ENCODE measurements at places on chromosomes 1 and 21.

- no peak for DNase-seq
These were observed 873 bp upstream of the PI4KB start for GRCh38 chr1:151327903-151328674.

DNA sequence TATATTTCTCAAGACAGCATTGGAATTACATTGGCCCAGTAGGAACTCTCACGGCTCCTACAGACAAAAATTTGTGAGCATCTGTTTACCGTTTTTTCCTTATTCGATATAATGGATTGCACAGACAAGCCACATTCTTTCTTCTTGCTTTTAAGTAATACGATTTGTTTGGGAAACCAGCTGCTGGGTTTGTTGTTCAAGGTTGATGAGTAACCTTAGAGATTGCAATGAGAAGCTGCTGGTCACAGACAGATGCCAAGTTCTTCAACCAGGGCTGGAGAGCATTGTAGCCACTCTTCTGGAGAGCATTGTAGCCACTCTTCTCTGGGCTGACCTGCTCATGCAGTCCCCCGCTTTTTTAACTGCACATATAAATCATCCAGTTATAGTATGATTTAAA is 1.4 kb upstream of the MIA3 start:
- peak; percentile 70 for DNase-seq

- no peak for DNase-seq
These were observed 10.1 kb downstream of the GABPA start for GRCh38 chr21:25744854-25745253.

GRCh38 chr21:26157801-26158200 is 12.8 kb downstream of the APP start:
- no peak for DNase-seq

- no peak for DNase-seq
These were observed 116.1 kb upstream of the DPT start for GRCh38 chr1:168845140-168845539.

GRCh38 chr1:91872559-91873081 is 13.3 kb downstream of the TGFBR3 start:
- peak; percentile 32 for DNase-seq

DNA sequence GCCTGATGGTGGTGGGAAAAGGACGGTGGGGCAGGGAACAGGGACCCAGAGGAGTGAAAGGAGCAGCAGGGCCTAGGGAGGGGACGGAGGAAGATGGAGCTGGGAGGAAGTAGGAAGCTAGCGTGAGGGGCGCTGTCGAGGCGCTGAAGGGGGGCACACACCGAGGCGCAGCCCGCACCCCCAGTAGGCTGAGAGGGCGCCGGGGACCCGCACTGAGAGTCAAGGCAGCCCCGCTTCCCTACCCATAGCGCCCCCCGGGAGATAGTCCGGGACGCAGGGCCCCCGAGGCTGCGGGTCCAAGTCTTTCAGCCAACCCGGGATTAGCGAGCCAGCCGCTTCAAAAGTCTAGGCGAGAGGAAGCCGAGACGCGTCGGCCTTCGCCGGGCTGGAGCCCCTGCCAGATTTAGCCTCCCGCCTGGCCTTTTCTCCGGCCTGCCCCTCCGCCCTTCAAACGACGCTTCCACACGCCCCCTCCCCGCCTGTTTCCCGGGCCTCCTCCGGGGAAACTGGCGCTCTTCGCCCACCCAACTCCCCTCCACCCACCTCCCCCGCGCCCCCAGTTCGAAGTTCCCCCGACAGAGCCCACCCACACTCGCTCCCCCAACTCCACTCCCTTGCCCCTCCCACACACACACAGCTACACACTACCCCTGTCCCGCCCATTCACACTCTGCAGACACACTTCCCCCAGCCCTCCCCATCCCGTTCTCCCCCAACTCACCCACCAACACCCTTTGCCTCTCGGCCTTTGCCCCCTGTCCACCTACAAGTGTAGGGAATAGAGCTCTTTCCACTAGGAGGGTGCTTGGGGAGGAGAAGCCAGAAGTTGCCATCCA is 7.8 kb upstream of the PROX1 start:
- no peak for DNase-seq

DNA sequence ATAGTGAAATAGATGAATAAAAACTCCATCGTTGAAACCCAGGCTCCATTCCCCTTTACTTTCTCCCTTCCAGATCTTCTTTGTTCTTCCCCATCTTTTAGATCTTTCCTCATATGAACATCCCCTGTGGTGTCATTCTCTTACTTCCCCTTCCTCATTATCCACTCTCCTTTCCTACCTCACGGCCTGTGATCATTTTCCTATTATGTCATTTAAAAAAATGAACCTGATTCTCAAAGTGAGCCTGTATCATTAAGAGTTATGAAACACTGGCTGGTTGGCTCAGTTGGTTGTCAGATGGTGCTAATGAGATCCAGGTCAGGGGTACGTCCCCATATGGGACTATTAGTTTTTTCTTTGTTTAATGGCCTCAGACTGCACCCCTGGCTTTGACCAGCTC is 38.3 kb downstream of the TCEANC2 start:
- no peak for DNase-seq

GRCh38 chr1:87450136-87450535 is 121.5 kb downstream of the LMO4 start:
- DNase-seq, result no peak

GRCh38 chr1:212549503-212550017 is 59.0 kb upstream of the ATF3 start:
- no peak for DNase-seq

DNA sequence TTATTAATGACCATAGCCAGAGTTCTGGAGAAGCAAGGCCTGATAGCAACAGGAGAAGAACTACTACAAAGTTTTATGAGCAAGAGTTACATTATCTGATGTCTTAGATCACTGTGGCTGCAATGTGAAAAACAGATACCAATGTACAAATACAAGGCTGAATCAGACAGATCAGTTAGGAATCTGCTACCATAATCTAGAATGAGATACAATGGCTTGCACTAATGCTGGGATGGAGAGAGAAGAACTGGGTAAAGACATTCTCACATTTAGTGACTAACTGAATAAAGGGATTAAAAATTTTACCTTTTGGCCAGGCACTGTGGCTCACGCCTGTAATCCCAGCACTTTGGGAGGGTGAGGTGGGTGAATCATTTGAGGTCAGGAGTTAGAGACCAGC is 41.3 kb downstream of the ARID4B start:
- DNase-seq, result peak; percentile 25

GRCh38 chr1:24111996-24112779 is at the start of gene MYOM3:
TSS of gene MYOM3 (minus strand) at chr1:24112135. CDS start at chr1:24108636, 3,499 bp downstream.
- peak; percentile 70 for DNase-seq

- no peak for DNase-seq
These were observed 16.0 kb downstream of the TNFSF4 start for GRCh38 chr1:173191011-173191705.

DNA sequence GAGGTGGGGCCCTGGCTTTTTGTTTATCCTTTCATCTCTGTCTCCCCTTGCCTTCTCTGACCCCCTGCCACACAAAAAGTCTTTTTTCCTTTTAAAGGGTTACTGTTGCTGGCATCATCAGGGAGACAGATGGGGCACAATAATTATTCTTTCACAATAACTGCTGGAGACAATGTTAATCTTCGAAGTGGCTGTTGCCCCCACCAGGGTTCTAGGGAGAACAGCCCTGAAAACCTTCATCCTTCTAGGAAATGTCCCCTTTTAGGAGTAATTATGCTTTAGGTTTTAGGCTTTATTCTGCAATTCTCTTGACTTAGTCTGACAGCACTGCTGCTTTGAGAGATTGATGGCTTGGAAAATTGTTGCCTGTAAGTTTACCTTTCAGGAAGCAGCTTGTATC is 150.0 kb downstream of the NOS1AP start:
- no peak for DNase-seq

GRCh38 chr1:211327346-211327921 is 801 bp downstream of the TRAF5 start:
- peak; percentile 65 for DNase-seq

DNA sequence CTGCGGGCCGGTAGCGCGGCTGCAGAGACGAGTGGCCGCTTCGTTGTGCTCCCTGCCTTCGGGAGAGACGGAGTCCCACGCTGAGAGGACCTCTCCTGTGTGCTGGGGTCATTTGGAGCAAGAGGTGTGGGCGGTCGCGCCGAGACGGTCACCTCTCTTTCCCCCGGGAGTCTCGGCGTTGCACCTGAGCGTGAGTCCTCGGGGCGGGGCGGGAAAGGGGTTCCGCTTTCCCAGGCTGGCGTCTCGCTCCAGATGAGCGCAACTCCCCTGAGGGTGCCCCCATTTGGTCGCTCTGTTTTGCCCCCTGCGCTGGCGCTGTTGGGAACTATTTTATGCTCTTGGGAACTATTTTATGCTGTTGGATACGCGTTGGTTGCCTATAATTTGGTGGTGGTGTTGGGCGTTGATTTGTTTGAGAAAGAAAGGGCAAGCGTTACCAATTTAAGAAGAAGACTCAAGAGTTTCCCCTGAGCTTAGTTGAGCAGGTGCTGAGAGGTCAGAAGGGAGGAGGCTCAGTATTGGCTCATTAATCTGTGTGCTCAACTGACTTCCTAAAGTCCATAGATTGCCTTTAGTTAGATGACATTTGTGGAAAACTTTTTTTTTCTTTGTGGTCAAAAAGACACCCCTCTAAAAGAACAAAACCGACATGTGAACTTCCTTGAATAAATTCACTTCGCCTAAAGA is 683 bp downstream of the LRRC8B start:
- peak; percentile 11 for DNase-seq

- DNase-seq, result no peak
These were observed 156.3 kb upstream of the C1orf174 start for GRCh38 chr1:4056422-4056821.

DNA sequence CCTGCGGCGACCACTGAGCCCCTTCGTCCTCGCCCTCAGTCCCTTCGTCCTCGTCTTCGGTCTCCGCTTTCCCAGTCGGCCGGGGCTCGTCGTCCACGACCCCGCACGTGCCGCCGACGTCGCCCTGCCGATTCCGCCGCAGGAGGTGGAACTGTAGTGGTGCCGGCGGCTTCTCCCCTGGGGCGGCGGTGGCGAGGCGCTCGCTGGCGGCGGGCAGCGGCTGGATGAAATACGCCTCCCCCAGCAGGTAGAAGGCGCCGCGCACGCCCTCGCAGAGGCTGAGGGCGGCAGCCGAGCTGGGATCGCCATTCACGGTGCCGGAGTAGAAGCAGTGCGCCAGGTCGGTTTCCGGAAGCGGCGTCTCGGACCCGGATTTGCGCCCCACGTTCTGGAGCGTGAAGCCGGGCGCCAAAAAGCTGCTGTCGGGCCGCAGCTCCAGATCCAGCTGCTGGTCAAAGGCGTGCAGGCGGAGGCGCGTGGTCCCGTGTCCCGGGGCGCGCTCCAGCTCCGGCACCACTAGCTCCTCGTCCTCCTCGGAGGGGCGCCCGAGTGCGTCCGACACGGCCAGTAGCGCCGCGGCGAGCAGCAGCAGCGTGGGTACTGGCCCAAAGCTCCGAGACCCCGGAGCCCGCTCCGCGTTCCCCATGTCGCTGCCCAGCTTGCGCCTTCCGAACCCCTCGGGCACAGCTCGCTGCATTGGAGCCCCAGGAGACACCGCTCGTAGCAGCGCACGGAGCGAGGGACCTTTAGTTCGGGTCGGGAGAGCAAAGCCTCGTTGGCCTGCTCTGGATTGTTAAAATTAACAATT is 747 bp downstream of the ADAMTS1 start:
- DNase-seq, result peak; percentile 56

GRCh38 chr1:179794669-179795068 is 51.6 kb downstream of the FAM163A start:
- no peak for DNase-seq

GRCh38 chr1:100440075-100440809 is 87.9 kb downstream of the CDC14A start:
- DNase-seq, result no peak

- DNase-seq, result no peak
These were observed 540.4 kb downstream of the MATN1 start for GRCh38 chr1:30183006-30183405.

GRCh38 chr21:42676808-42677207 is 23.4 kb downstream of the PDE9A start:
- no peak for DNase-seq

GRCh38 chr1:7558041-7558461 is 213.0 kb upstream of the VAMP3 start:
- DNase-seq, result no peak

GRCh38 chr1:212607206-212607912 is 1.2 kb upstream of the ATF3 start:
- DNase-seq, result no peak

DNA sequence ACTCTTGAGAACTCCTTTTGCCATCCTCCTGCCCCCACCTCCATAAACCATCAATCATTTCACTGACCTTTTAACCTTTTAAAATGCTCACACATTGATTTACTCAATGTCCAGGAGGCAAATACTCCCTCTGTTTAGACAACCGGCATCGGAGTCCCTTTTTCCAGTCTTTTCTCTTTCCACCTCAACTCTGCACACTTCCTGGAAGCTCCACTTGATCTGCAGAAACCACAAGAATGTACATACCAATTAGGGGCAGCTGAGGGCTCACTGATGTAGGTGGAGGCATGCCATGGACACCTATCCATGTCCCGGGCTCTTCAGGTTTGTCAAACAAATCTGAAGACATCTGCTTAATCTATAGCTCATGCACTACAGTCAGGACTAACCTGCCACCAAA is 5.3 kb upstream of the AMIGO1 start:
- no peak for DNase-seq
